HCT116 (cell line): ENCODE measurements at places on chromosomes 13 and 19.

GRCh38 chr13:28544026-28544425 lies 49.1 kb upstream of the FLT1 start:
- no peak for DNase-seq

GRCh38 chr19:35756377-35757230 lies at the start of gene HSPB6:
HSPB6 (minus strand) TSS chr19:35757029; CDS start chr19:35757008, 21 bp downstream.
- DNase-seq, result no peak

DNA sequence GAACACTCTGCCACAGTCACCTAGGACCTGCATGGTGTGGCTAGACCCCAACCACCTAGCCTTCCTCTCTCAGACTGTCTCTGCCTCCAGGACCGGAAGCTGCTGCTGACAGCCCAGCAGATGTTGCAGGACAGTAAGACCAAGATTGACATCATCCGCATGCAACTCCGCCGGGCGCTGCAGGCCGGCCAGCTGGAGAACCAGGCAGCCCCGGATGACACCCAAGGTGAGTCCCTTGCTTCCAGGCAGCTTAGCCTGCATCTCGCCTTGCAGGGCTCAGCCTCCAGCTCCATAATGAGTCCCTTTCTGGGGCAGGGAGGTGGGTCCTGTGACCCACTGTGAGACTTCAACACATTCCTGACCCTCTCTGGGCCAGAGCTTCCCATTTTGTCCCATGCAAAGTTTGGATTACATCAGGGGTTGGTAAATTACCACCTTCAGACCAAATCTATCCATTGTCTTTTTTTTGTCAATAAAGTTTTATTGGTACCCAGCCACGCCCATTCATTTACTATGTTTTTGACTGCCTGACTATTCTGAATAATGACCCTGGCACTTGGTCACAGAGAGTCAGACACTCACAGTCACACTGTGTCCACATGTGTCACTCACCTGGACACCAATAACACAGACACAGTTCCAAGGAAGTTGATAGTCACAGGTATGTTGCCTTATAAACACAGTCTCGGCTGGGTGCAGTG lies 13.4 kb downstream of the PKN1 start:
- DNase-seq, result no peak

DNA sequence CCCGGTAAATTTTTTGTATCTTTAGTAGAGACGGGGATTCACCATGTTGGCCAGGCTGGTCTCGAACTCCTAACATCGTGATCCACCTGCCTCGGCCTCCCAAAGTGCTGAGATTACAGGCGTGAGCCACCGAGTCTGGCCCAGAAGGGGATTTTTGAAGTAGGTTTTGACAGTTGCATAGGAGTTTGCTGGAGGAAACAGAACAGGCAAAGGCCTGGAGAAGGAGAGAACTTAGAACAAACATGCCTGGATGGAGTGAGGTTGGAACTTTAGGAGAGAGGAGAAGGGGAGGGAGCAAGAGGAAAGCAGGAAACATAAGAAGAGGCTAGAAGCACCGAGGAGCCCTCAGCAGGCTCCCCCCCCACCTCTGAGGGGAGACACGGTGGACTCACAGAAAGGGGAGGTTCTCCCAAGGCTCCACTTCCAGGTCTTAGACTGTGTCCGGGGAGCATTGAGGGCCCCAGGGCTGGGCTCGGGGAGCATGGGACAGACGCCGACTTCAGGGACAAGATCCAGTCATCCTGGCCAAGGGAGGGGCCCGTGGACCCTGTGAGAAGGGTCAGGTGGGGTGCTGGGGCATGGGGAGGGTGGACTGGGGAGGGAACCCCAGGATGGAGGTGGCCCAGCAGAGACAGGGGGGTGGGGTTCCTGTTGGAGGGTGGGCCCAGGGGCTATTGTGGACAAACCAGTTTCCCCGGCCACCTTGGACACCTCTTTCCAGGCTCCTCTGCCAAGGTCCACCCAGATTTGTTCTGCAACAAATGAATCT lies 1.8 kb upstream of the FBN3 start:
- DNase-seq, result no peak

DNA sequence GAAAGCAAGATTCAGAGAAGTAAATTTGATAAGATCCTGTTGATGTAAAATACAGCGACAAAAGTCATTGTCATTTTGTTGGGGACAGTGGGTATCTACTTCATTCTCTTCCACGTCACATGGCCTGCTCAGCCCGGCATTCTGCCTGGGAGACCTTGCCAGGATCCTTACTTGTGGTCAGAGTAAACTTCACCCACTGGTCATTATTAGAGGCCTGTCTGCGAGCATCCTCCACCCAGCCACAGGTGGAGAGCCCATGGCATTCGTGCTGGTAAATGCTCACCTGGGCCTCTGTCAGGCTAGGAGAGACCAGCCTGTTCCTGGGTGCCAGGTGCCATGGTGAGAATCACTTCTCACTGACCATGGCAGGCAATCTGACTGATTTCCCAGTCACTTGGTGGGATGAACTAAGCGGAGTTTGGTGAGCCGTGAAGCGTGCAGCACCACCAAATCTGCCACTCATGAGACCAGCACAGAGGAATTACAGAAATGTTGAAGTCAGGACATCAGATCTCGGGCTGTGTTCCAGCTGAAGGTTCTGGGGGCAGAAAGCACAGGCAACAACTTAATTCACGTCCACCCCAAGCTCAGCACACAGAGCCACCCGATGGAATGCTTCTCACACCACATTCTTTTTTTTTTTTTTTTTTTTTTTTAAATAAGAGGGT lies 107.0 kb downstream of the SIPA1L3 start:
- no peak for DNase-seq

GRCh38 chr19:46909356-46909755 lies 48.6 kb downstream of the ARHGAP35 start:
- no peak for DNase-seq

GRCh38 chr13:111882351-111882750 lies 184.6 kb upstream of the SOX1 start:
- no peak for DNase-seq

GRCh38 chr13:112740502-112741131 lies 50.8 kb downstream of the ATP11A start:
- DNase-seq, result no peak

DNA sequence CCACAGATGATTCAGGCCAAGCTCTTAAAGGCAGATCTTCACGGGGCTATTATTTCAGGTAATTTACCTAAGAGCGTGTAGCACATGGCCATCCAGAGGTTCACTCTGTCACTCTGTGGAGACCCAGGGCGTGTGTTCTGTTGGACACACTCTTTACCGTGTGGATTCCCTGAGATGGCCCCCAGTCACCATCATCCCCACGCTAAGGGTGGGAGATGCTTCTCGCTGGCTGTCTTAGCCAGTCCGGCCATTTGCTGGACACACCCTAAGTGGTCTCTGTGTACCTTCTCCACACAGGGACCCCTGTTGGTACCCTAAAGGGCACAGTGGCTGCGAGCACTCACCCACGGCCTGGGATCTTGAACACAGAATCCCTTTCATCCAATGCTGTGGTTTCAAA lies 6.0 kb downstream of the POP4 start:
- DNase-seq, result no peak

GRCh38 chr19:41083516-41083915 lies 4.7 kb upstream of the CYP2A13 start:
- no peak for DNase-seq

- no peak for DNase-seq
These were observed 30.9 kb upstream of the ADGRE5 start for GRCh38 chr19:14350302-14350701.

GRCh38 chr19:9801976-9802375 lies 16.9 kb downstream of the FBXL12 start:
- no peak for DNase-seq

DNA sequence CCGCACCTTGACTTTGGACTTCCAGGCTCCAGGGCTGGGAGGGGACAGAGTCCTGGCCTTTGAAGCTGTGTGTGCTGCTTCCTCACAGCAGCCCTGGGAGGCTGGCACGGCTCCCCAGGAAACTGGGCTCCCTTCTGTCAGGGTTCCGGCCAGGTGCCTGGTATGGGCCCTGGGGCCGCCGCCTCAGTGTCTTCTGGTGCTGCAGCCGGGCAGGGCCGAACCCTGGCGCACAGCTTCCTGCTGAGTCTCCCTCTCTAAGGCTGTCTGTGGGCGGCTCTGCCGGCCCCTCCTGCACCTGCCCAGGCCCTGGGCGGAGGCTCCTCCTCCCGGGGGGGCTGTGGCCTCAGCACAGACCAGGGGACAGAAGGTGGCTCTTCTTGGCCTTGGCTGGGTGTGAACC lies 32.4 kb downstream of the GPX4 start:
- DNase-seq, result no peak

DNA sequence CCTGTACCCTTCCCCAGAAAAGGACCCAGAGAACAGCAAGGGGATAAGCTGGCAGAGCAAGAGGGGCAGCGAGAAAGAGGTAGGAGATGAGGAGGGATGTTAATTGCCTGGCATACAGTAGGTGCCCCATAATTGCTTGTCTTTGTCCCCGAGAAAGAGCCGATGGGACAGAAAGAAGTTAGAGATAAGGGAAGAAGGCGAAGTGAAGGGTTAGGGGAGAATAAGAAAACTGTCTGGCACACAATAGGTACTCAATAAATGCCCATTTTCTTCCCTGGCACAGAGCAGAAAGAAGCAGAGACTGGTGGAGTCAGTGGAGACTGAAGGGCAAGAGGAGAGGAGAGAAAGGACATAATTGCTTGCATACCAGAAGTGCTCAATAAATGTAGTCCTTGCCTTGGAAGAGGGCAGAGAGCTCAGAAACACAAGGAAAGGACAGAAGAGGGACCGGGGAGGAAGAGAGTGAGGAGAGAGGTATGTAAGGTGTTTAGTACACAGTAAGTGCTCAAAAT lies 15.9 kb downstream of the JOSD2 start:
- DNase-seq, result no peak

GRCh38 chr19:10193790-10194499 lies 808 bp downstream of the DNMT1 start:
- no peak for DNase-seq

- no peak for DNase-seq
These were observed 171.3 kb downstream of the DACH1 start for GRCh38 chr13:71695662-71696061.

- no peak for DNase-seq
These were observed 545.4 kb downstream of the SUCLA2 start for GRCh38 chr13:47455626-47456025.

- no peak for DNase-seq
These were observed 78.7 kb downstream of the RNF17 start for GRCh38 chr13:24842549-24843274.

DNA sequence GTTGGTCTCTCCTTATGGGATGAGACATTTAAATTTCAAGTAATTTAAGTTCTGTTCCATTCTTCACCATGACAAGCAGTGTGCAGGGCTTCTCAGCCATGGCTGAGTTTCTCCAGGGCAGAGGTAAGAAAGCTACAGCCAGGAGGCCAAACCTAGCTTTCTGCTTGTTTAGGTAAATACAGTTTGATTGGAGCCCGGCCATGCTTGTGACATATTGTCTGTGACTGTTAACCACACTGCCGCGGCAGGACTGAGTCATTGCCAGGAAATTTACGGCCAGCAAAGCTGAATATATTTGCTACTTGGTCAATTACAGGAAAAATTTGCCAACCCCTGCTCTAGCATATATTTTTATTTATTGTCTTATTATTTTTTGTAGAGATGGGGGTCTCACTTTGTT lies 10.7 kb downstream of the NLRP8 start:
- no peak for DNase-seq

DNA sequence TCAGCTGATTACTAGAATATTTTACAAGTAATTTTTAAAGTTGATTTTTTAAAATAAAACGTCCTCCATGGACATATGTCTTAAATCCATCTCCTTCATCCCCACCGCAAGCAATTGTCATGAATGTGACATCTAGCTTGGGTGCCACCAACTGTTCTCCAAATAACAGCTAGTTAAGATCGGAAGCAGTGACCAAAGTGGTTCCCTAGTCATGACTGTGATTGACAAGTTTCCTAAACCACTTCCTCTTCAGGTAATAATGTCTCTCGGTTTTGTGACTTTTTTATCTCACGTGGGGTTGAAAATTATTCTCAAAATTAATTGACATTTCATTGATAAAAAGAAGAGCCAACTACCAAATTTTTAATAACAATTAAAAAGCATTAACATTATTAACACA lies 135.3 kb upstream of the MIR17HG start:
- no peak for DNase-seq

GRCh38 chr13:51066091-51066831 lies 44.8 kb downstream of the C13orf42 start:
- DNase-seq, result no peak

GRCh38 chr13:112178769-112179168 lies 111.8 kb downstream of the SOX1 start:
- DNase-seq, result no peak

DNA sequence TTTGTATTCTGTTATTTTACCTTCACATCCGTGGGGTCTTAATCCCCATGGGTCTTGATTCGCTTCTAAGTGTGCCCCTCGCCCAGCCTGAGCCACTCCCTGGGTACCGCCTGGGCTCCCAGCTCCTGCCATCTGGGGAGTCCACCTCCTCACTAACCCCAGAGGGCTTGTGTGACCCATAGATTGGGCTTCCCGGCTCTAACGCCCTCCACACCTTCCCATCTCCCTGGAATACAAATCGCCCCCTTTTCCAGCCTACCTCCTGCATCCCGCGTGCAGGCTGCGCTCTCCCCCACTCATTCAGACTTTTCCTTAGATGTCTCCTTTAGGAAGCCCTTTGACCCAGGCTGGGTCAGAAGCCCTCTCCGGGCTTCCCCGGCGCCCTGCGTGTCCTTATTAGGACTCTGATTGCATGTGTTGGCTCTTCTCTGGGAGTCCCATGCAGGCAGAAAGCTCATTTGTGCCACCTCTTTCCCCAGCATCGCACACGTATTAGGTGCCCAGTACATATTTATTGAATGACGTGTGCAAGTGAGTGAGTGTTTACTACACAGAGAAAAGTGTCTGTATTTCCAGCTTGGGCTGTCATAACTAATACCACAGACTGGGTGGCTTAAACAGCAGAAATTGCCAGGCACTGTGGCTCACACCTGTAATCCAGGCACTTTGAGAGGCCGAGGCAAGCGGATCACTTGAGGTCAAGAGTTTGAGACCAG lies 757 bp downstream of the CCDC124 start:
- no peak for DNase-seq

DNA sequence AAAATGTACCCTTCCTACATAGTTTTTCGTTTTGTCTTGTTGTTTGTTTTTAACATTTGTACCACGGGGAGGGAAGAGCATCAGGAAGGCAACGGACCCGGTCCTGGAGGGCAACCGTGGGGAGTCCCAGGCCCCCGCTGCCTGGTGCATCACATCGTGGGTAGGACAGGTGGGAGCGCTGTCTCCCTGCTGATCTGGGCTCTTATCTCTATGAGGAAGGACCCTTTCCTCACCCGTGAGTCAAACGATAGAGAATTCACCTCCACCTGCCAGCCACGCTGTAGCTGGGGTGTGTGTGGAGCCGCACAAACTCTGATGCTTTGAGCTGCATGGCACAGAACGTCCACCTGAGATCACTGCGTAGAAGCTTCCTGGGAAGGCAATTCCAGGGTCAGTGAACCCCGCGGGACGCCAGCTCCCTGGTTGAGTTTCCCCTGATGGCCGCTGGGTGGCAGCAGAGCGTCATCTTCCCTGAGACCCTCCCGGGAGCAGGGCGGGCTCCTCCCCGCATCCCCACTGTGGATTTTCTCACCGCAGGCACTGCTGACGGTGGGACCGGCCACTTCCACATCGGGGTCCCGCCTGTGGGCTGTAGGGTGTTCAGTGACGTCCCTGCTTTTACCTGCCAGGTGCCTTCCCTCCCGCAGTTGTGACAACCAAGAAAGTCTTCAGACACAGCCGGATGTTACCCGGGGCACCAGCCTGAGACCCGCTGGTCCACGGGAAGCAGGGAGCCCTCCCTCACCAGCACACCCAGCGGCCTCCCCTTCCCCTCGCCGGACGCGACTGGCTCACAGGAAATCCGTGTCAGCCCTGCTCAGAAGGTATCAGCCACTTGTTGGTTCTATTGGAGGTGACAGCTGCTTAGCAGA lies 54.7 kb downstream of the ZNF787 start:
- DNase-seq, result peak; percentile 44
